NCI-H1417 (cell line): ENCODE measurements at places on chromosomes 7 and 10.

DNA sequence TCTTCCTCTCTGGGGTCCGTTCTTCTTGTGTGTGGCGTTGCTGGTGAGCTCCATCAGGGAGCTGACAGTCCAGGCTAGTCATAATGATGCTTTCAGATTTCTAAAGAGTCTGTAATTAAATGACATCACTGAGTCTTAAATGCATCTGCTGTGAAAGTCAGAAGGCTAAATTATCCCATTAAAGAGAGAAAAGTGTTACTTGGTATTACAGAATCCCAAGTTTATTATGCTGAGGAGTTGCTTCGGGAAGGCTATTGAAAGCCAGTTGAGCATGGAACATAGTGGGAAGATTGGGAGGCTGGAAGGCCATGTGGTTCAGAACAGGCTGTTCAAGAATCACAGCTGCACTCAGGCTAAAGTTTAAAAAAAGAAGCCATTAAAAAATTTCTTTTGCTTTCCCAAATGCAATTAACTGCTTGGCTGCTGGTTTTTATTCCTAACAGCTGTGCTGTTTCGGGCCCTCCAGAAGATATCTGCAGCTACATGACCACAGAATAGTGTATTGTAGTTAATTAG, 342.6 kb upstream of the LRGUK start:
- peak; percentile 50 for DNase-seq

DNA sequence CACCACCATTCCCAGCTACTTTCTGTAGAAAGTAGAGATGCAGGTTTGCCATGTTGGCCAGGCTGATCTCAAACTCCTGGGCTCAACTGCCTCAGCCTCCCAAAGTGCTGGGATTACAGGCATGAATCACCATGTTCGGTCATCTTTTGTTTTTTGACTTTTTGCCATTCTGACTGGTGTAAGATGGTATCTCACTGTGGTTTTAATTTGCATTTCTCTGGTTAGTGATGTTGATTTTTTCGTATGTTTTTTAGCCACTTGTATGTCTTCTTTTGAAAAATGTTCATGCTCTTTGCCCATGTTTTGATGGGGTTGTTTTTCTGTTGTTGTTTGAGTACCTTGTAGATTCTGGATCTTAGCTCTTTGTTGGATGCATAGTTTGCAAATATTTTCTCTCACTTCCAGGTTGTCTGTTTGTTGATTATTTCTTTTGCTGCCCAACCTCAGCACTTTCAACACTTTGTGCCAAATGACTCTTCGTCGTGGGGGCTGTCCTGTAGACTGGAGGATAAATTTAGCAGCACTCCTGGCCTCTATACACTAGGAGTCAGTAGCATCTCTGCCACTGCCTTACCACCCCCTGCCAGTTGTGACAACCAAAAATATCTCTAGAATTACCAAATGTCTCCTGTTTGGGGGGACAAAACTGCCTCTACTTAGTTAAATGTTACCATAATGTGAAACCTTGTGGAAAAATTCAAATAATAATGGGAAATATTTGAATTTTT, 6.5 kb upstream of the CPED1 start:
- DNase-seq = no peak

- DNase-seq = no peak
Observed at GRCh38 chr10:11448190-11448544, 163.3 kb downstream of the USP6NL start.

- DNase-seq = no peak
Observed at GRCh38 chr7:127683776-127684681, 32.0 kb downstream of the SND1 start.

- DNase-seq = no peak
Observed at GRCh38 chr7:118755067-118755625, 530.6 kb downstream of the ANKRD7 start.

DNA sequence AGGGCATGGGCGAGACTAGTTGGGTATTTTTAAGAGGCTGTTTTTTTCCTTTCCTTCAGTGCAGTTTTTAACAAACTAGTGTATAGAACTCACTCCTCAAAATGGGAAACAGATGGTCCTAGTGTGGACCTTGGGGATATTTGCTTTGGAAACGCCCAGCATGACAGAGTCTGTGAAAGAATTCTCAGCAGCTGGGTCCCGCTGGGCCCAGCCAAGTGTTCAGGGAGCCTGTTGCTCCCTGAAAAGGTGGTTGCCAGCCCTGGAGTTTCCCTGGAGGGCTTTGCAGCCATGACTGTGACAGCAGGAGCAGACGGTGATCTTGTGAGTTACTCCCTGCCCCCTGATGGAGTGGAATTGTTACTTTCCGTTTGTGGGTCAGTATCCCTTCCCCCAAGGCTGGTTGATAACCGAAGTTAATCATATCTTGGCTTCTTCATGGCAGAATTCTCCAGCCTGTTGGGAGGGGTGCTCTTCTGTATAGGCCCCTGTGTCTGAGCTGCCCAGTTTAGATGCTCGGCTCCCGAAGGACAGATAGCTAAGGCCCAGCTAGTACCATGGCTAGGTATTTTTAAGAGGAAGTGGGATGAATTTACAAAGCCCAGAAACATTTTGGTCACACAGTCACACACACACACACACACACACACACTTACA, 278.6 kb upstream of the HABP2 start:
- no peak for DNase-seq

DNA sequence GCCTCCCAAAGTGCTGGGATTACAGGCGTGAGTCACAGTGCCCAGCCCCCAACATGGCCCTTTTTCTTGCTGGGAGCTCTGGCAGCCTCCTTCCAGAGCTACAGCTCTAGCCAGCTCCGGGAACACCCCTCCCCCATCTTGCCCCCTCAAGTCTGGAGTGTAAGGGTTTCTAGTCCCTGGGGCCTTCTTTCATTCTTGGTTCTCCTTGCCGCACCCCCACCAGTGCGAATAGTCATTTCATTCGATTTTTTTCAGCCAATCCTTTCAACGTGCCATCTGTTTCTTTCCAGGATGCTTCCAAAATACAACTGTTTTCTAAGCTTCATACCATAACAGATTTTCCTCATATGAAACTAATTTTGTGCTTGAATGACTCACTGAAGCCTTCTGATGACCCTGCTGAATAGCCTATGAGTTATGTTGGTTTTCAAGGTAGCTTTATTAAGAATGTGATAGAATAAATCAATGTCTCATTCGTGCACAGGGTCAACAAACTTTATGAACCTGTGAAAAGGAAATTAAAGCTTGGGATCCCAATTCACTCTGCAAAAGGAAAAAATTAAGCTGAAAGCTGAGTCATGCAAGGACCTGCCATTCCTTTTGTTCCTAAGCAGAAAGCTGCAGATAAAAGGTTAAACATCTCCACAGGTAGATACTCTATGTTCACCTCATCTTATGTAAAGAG, 38.6 kb downstream of the CDC14C start:
- no peak for DNase-seq
